ENCODE measurements at places on chromosomes 3 and 15. TPM values are rescaled to one million over a fixed set of nuclear protein-coding genes. Genes with fewer than 3 reads are reported as not detected.

- DNase-seq, result no peak
These were observed 57.5 kb downstream of the CADPS start for GRCh38 chr3:62817678-62818077.

DNA sequence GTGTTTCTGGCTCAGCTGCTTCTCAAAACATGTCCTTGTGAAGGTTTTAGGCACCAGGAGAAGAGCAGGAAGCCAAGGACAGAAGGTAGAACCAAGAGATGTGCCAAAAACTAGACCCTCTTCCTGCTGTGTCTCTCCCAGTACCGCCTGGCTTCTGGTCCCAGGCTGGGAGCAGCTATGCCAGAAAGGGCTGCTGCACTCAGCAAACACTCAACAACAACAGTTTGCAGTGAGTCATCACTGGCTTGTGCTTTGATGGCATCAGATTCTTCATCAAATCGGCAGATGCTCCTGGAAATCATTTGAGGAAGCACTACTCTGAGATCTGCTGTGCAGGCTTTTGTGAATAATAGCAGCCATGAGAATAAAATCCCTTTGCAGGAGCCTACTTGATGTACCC is 63.2 kb downstream of the DGKG start:
- no peak for DNase-seq

GRCh38 chr15:79977431-79978054 is 6.5 kb upstream of the BCL2A1 start:
- DNase-seq, result no peak

GRCh38 chr3:45760878-45761711 is 35.2 kb downstream of the SLC6A20 start:
- no peak for DNase-seq

DNA sequence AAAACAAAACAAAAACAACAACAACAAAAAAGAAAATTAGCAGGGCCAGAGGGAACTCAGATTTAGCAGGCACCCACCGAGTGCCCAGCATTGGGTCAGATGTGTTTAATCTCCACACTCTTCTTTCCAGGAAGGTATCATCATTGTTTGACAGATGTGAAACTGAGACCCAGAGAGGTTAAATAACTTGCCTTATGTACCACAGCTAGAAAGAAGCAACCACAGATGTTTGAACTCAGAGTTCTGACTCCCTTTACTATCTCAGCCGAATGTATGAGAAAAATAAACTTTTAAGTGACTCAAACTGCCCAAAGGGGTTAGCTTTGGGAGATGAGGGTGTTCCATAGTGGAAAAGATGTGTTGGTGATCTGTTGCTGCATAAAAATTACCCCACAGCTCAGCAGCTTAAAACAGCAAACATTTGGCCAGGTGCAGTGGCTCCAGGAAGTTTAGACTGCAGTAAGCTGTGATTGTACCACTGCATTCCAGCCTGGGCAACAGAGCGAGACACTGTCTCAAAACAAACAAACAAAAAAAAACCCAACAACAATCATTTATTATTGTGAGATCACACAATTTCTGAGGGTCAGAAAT is 4.5 kb upstream of the RPP25 start:
- no peak for DNase-seq

GP5 gene
- total RNA-seq, result 0.05 TPM

ANKRD63 gene
- total RNA-seq, result not detected

ERICH6 gene
- not detected for total RNA-seq

DNA sequence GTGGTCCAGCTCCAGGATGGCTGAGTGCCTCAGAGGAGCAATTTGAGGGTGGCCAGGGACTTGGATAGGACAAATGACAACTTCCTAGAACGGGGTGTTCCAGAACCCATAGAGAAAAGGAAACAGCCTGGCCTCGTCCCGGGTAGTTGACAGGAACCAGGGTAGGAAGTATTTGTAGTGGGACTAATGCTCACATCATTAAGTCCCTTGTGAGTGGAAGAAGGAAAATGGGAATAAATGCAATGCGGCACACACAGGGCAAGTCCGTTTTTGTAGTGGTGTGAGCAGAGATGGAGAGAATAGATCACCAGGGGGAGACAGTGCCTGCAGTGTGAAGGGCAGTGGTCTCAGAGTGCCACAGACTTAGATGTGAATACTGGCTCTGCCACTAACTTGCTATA is 19.6 kb downstream of the TIMP4 start:
- DNase-seq, result no peak
